ENCODE measurements at places on chromosomes 5 and 9. TPM values are rescaled to one million over a fixed set of nuclear protein-coding genes. Genes with fewer than 3 reads are reported as not detected.

DNA sequence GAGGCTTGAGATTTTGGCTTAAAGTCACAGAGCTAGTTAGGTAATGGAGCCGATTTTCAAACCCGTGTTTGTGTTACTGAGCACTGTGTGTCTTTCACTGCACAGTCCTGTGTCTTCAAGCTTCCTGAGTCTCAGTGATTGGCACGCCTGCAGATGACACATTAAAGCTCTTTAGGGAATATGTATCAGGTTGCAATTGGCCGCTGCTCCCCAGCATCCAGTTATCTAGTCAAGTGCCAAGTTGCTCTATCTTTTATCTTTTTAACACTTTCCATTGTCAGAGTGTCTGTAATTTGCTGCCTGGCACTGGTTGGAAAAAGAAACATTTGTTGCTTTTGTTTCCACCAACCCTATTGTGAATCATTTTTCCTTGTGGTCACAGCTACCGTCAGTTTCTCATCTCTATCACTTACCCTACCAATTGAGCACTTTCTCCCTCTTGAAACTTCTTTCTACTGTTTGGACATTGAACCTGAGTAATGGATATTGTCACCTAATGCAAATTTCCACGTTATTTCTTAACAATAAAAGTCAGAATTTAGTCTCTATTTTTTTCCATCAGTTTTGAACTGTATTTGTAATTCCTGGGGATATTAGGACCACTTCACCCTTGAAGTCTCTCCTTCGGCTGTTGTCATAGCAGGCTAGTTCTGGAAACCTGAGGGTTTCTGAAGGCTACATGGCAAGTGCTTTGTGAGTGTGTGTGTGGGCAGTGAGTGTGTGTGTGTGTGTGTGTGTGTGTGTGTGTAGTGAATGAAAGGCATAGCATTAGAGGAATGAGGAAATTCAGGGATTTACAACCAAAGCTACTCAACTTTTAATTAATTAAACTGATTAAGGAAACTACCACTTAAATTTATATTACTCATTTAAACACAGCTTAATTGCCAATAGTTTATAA, 274.3 kb downstream of the ISL1 start:
- no peak for DNase-seq

DCTN3 gene
- 106 TPM for polyA plus RNA-seq

PCDHB4 gene
- not detected for polyA plus RNA-seq

GRCh38 chr9:98530806-98531386, 177.8 kb downstream of the GABBR2 start:
- no peak for DNase-seq

PDE8B gene
- polyA plus RNA-seq, result 0.05 TPM

- DNase-seq, result no peak
Observed at GRCh38 chr9:96398582-96399324, 15.2 kb upstream of the SLC35D2 start.

- no peak for DNase-seq
Observed at GRCh38 chr5:121087560-121087959, 623.5 kb downstream of the PRR16 start.

- no peak for DNase-seq
Observed at GRCh38 chr5:112800891-112801290, 60.2 kb upstream of the SRP19 start.

GRCh38 chr5:149063017-149063687, at the start of gene SH3TC2:
SH3TC2 (minus strand) TSS chr5:149063062; CDS start chr5:149063022, 40 bp downstream.
- no peak for DNase-seq

GADD45G gene
- 2.9 TPM for polyA plus RNA-seq

DEPDC1B gene
- not detected for polyA plus RNA-seq

GRCh38 chr9:121744002-121744686, 92.7 kb downstream of the DAB2IP start:
- no peak for DNase-seq

BTNL8 gene
- polyA plus RNA-seq, result not detected

DNA sequence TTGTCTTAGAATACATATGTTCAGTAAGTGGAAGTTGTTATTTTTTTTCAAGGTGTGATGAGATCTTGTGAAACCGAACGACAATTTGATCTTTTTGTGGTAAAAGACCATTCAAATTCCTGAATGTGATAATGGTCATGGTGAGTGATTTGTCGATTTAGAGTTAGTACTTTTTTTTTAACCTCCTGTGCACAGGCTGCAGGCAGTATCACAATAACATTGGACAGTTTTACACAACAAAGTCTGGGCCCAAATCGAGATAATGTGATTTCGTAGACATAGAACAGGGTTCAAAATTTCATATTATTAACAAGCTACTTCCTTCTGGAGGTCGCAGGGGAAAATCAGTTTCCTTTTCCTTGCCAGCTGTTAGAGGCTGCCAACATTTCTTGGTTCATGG, 48.6 kb upstream of the C5orf46 start:
- no peak for DNase-seq

DNA sequence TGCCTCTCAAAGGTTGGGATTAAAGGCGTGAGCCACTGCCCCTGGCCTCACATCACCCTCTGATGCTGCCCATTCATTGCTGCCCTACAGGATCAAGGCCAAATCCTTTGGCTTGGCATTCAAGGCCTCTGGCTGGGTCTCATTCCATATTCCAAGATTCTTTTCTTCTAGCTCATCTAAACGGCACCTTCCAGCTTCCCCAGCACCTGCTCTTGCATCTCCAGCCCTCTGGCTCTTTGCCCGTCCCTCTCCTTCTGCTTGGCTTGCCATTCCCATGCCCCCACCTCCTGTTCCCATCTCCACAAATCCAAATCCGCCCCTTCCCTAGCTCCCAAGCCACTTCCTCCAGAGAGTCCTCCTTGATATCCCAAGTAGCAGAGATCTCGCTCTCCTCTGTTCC, 33.1 kb downstream of the CORO2A start:
- DNase-seq, result no peak

ADAMTSL1 gene
- not detected for polyA plus RNA-seq

DNA sequence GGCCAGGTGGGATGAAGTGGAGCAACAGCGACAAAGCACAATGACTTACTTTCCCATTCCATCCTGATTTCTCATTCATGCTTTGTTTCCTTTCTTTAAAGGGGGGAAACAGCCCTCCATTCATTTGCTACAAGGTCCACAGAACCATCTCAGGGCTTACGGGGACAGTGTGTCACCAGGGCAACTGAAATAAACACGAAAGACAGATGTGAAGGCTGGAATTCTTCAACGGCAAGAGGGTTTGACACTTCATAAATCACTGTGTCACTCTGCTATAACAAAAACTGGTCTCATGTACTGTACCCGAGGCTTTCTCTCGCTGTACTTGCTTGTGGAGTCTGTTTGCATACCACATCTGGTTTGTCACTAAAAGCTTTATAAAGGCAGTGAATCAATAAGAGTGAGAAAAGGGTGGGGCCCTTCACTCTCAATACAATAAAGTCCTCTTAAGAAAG, 150.8 kb downstream of the EFNA5 start:
- DNase-seq, result no peak

GRCh38 chr5:174609116-174609515, 115.3 kb upstream of the MSX2 start:
- DNase-seq, result no peak

GRCh38 chr9:133876836-133877235, 115.3 kb downstream of the VAV2 start:
- no peak for DNase-seq

GRCh38 chr9:94576131-94576530, 17.5 kb downstream of the FBP2 start:
- no peak for DNase-seq

FBXW11 gene
- polyA plus RNA-seq, result 42.0 TPM

DNA sequence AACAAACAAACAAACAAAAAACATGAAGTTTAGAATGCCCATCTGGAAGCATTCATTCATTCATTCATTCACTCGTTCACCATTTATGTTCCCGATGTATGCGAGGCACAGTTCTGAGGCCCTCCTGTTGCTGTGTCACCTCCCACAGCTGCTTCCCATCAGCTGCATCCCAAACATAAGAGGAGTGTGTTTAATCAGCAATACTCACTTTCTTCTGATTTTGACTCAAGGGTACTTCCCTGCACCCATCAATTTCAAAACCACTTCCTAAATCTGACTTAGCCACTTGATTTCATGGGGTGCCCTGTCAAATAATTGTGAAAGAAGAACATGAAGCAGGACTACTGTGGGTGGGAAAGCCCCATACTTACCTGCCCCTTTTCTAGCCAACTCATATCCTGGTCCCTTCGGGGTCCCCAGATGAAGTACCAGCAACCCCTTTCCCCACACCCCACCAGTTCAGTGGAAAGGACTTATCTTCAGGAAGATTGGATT, 128.0 kb upstream of the IL12B start:
- DNase-seq, result peak; percentile 11

DNA sequence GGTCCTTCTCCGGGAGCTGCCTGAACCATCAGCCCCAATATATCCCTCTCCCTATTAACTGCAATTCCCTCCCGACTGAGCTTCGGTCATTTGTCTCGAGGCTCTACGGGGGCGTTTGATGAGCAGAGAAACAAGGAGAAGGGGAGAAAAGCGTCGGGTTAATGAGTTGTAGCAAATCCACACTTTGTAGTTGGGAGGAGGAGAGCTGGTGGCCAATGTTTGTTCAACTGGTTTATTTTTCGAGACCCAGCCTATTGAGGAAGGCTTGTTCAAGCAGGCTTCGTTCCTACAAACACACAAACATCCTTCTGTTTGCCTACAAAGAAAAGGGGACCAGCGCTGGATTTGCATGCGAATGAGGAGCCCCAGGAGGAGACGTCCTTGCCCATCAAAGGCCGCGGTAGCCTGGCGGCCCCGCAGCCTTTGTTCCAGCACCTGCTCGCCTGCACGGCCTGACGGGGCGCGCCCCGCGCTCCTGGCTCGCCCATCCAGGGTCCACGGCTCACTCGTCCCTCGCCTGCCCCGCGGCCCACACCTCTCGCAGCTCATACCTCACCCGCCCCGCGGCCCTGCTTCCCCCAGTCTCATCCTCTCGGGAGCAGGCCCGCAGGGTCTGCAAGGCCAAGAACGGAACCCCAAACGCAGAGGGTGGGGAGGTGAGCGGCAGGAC, 4.6 kb downstream of the FOXD1 start:
- no peak for DNase-seq

DRD1 gene
- polyA plus RNA-seq, result not detected

CDH6 gene
- not detected for polyA plus RNA-seq

DNA sequence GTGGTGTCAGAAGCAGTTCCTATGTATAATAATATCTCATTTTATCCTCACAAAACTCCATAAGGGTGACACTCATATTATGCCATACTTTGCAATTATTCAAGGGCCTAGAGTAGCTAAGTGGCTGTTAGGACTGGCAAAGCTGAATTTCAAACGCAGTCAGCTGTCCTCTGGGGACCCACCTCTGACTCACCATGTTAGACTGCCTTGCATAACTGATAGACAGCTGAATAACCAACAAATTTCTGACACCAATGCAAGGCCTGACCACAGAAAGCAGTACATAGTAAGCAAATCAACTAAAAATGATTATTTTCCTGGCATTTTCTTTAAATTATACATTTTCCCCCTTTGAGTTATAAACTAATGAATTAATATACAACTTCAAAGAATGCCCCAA, 251.6 kb upstream of the PTGER4 start:
- DNase-seq, result no peak

PNPLA7 gene
- polyA plus RNA-seq, result 5.8 TPM

SHISAL2B gene
- polyA plus RNA-seq, result not detected

DNA sequence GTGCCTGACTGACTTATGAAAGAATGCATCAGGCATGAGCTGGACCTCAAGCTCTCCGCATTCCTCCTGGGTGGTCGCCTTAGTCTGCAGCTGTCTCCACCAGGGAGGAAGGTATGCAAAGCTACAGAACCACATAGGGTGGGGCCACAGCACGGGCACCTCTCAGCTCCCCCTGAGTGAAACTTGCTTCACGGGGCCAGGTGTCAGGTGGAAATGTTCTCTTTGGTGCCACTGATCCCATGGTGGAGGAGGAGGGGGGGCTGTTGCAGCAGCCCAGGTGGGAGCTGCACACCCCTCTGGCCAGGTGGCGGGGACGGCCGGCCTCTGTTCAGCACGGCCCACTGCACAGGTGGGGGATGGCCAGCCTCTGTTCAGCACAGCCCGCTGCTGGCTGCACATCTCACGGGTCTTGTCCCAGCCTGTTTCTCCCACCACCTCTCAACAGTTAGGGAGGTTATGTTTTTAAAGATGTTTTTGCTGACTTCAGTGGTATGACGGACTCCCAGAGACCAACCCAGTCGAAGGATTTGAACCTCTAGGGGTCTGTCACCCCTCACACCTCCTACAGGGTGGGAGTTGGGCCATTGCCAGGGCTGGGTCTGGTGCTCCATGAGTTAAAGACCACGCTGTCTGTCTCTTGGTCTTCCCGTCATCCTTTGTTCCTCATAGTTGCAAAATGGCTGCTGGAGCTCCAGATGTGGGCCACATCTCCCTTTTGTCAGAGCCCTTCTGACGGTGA, 34.3 kb downstream of the MRPL36 start:
- DNase-seq, result no peak

Measured in naive B cell (primary cell).